Activated T-cell treated with anti-CD3 and anti-CD28 coated beads for 1 hour (primary cell): ENCODE measurements at places on chromosomes 6 and 20.
A peak's percentile ranks its signal among the peaks of the same experiment; 100 is the strongest.

- no peak for DNase-seq
Measured at GRCh38 chr20:45300961-45301360, 5.7 kb upstream of the RBPJL start.

DNA sequence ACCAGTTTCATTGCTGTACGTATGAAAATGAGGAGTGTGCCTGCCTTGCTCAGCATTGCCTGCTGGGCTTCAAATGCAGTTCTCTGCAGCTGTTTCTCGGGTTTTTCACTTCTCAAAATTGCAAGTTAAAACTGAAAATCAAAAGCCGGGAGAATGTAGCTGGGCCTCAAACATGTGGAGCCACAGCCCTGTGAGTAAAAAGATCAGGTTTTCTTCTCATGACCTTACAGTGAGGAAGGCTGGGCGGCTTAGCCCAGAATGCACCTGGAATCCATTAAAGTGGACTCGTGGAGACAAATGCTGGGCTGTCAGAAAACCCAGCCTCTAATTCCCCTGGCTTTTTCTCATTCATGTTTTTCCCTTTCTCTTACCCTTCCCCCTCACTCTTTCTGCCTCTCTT, 34.4 kb downstream of the DSE start:
- no peak for DNase-seq

DNA sequence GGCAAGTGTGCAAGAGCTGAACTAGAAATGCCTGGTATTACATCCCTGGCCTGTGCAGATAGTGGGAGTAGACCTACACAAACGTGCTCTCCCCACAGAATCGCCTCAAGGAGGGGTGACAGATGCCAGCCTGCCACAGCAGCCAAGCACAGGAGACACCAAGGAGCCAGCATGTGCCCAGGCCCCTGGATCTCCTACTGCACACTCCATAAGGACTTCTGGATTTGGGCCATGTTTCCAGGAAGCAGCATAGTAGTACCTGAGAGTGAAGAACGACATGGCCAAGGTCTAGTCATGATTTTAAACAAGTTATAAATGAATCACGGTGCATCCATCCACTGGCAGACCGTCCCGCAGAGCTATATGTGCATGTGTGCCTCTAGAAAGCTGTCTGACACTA, 232.2 kb downstream of the SYNDIG1 start:
- DNase-seq, result no peak

DNA sequence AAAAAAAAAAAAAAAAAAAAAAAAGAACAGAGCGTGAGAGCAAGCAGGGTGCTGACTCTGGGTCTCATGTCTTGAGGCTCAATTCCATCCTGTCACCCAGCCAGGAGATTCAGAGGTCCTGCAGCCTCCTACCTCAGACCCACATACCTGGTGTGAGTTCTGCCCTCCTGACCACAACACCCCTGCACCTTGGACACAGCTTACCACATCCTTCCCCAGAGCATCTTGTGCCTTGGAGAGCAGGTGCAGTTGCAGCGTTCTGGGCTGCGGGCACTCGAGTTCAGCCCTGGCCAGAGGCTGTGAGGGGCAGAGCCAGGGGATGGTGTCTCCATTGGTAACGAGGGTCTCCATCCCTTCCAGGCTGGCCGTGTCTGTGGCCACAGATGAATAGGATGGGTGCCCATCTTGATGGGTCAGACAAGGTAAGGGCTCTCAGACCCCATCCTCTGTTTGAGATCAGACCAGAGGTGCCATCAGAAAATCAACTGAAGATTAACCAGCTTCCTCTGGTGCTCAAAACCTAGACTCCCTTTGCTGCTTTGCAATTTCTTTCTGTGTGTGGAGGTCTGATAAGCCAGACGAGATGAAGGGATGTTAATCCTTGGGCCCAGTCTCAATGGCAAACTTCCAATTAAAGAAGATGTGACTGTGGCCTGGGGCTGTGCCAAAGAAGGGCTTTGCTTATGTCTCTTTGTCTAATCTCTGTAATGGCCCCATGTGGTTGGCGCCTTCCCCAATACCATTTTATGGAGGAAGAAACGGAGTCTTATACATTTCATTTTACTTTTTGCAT, 14.7 kb upstream of the ZNF831 start:
- no peak for DNase-seq

DNA sequence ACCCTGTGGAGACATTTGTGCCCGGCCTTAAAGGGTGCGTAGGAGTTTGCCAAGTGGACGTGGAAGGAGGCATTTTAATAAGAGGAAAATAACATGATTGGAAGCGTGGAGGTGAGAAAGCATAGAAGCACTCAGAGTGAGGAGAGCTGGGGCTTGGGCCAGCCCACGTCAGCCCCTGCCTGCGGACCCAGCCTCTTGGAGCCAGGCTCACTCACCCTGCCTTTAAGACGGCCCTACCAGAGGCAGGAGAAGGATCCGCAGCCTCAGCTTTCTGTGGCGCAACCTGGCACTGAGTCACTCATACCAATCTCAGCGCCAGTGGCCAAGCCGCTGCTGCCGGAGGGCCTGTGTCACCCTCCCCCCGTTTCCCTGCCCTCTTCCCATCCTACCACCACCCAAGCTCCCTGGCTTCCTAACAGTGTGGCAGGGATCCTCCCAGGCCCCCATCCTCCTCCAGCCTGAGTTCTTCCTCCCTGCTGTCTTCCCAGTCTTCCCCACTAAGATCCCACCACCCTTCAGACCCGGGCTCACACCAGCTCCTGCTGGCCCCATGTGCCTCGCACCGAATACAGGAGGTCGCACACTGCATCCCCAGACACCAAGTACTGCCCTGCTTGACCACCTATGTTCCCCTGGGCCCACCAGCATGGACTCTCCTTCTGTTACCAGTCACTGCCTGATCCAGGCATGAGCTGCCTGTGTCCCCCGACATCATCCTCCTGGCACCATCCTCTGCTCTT, 285.2 kb downstream of the UST start:
- no peak for DNase-seq

GRCh38 chr20:5539691-5540090, 210.5 kb upstream of the SHLD1 start:
- DNase-seq, result no peak

GRCh38 chr6:167906899-167907298, 80.2 kb downstream of the AFDN start:
- DNase-seq, result no peak

DNA sequence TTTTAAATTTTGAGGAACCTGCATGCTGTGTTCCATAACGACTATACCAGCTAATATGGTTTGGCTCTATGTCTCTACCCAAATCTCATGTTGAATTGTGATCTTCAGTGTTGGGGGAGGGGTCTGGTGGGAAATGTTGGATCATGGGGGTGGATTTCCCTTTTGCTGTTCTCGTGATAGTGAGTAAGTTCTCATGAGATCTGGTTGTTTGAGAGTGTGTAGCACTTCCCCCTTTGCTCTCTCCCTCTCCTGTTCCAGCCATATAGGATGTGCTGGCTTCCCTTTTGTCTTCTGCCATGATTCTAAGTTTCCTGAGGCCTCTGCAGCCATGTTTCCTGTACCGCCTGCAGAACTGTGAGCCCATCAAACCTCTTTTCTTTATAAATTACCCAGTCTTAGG, 61.8 kb upstream of the NEDD9 start:
- no peak for DNase-seq

DNA sequence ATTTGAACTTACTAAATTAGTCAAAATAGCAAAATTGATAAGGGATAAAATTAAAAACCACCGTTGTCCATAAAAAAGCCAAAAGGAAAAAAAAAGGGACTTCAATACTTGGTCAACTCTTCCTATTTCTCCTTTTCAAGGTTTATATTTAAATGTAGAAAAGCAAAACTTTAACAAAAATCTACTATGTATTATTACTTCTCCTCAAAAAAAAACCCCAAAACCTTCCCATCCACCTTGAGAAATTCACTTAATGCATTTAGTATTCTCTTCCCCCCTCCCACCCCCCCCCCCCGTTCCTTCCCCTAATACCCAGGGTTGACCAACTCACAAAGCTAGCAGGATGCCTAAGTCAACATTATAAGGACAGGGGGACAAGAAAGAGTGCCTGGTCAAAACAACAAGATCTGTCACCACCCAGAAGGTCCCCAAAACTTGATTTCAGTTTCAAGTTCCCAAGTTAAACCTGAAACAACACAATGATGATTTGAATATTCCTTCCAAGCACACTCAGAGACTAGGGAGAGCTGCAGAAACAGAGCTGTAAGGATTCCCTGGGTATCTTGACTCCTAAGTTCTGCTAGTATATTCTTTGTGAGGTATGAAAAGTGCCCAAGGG, 14.6 kb downstream of the GMDS start:
- no peak for DNase-seq

- no peak for DNase-seq
Measured at GRCh38 chr20:2891343-2891742, 18.1 kb downstream of the PTPRA start.

- DNase-seq, result no peak
Measured at GRCh38 chr6:142223938-142224337, 76.9 kb downstream of the VTA1 start.

- no peak for DNase-seq
Measured at GRCh38 chr6:10408457-10408856, 6.4 kb downstream of the TFAP2A start.

- DNase-seq, result no peak
Measured at GRCh38 chr6:89122625-89123024, 4.8 kb upstream of the SRSF12 start.

DNA sequence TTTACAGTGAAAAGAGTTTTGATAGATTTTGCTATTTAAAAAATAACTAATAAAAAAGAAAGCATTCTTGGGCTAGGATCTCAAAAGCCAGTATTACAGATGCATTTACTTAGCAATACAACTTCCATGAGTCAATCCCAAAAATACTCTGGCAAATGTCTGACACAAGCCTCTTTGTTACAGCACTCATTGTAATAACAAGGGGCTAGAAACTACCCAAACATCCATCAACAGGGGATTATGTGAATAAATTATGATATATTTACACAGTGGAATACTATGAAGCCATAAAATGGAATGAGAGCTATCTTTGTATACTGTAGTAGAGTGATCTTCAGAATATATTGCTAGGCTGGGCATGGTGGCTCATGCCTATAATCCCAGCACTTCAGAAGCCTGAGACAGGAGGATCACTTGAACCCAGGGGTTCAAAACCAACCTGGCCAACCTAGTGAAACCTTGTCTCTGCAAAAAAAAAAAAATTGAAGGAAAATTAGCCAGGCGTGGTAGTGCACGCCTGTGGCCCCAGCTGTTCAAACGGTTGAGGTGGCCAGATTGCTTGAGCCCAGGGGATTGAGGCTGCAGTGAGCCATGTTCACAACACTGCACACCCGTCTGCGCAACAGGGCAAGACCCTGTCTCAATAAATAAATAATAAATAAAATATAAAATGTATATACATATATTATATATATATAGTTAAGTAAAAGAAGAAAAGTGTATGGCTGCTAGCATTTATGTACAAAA, 34.7 kb upstream of the TOP1 start:
- DNase-seq, result no peak

- DNase-seq, result no peak
Measured at GRCh38 chr6:119237177-119237715, 112.3 kb downstream of the MAN1A1 start.

DNA sequence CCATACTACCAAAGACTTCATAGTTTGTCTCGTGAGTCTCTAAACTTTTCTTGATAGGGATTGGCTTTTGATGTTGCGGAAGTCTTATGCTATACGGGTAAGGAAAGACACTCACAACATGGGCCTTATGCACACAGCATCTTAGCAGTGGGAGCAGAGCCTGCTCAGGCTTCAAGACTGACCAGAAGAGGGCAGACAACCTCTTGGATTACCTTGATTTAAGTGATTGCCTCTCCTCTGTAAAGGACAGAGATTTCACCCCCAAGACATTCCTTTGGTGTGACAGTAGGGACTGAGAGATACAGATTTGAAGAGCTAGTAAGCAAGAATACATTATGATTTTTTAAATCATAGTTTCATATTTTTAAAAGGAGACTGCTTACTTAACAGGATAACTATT, 71.0 kb upstream of the SAMD3 start:
- peak; percentile 9 for DNase-seq

GRCh38 chr6:156740604-156741003, 36.6 kb upstream of the ARID1B start:
- DNase-seq, result no peak

DNA sequence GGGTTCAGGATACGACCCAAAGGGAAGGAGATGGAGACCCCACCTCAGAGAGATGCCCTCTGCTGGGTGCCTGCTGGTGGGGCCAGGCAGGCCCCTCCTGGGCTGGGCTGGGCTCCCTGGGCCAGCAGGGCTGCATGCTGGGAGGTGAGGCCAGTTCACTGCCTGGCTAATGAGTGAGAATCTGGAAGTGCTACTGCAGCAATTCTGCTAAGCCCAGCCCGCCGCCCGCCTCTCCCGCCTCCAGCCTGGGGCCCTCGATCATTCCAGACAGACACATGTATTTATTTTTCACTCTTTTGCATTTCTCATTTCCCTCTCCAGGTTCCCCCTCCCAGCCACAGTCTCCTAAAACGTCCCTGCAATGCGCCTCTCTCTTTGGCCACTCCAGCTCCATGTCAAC, 79.6 kb downstream of the CDH22 start:
- DNase-seq, result no peak

DNA sequence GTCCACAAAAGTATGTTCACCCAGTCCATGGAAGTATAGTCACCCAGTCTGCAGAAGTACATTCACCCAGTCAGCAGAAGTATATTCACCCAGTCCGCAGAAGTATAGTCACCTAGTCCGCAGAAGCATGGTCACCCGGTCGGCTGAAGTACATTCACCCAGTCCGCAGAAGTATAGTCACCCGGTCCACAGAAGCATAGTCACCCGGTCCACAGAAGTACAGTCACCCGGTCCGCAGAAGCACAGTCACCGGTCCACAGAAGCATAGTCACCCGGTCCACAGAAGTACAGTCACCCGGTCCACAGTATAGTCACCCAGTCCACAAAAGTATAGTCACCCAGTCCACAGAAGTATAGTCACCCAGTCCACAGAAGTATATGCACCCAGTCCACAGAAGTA, 8.8 kb downstream of the TCFL5 start:
- DNase-seq, result no peak

- no peak for DNase-seq
Measured at GRCh38 chr6:37624606-37625574, 72.8 kb downstream of the MDGA1 start.

DNA sequence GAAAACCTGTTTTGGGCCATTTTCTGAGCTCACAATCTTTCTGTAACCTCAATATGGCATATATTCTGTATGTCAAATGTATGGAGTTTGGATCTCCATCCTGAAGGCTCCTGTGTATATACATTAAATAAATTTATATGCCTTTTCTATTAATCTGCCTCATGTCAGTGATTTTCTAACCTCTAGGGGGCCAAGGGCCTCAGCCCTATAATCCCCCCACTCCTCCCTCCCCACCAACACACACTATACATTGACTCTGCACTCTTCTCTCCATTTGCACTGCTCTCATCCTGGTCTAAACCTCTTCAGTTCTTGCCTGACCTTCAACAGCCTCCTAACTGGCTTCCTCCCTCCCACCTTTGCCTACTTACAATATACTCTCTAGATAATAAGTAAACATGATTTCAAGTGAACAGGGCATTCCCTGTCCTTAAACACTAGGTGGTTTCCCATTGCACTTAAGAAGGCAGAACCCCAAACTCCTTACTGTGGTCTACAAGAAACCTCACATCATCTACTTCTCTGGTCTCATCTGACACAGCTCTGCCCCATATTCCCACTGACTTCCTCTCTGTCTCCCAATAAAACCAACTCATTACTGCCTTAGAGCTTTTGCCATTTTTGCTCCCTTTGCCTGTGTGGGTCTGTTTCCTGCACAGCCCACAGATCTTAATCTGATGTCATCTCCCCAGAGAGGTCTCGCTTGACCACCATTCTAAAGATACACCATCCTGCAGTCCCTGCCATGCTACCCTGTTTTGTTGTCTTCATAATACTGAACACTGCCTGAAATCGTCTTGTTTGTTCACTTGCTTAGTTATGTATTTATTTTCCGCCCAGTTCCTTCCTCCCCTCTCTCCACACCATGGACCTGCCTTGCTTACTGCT, 213.7 kb downstream of the SYNE1 start:
- no peak for DNase-seq

- DNase-seq, result no peak
Measured at GRCh38 chr20:51450221-51450712, 92.3 kb downstream of the NFATC2 start.
